ENCODE measurements at places on chromosomes 5 and 9.

- DNase-seq: peak; percentile 80
Observed at GRCh38 chr9:81535542-81536241, 153.7 kb downstream of the TLE1 start.

GRCh38 chr9:72952914-72953313, at the start of gene ALDH1A1:
Gene ALDH1A1, minus strand, starts transcription at chr9:72953053. Its CDS starts 53 bp downstream, at chr9:72953000.
- DNase-seq: no peak

GRCh38 chr9:34601937-34602573, 9.8 kb downstream of the RPP25L start:
- no peak for DNase-seq

DNA sequence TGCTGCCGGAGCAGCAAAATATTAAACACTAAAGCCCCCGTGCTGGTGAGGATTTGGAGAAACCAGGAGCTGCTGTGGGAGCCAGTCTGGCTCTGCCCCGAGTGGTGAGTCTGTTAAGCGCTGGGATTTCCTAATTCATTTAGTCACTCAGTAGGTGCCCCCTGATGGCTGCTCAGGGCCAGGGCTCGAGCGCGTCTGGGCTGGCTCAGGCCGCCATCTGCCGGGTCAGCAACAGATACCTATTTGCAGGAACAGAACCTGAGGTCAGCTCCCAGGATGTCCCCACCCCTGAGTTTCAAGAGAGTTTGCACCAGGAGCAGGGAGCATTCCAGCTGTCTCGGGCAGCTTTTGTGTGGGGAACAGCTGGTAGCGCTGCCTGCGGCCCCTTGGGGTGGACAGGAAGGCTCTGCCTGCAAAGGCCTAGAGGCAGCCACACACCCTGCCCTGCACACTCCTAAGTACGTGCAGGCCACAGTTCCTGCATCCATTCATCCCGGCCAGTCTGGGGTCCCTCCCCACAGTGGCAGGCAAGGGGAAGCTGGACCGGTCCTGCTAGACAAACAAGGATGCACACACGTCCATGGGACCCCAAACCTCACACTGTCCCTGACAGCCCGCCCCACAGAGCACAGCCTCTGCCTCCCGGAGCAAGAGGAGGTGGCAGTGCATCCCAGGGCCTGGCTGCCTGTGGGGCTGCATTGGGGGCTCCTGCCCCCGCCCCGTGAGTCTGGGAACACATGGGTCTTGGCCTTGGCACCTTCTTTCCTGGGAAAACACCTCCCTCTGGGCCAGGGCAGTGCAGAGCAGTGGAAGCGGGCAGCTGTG, 83.7 kb downstream of the ADAMTS2 start:
- DNase-seq: no peak

GRCh38 chr5:38782180-38782835, 63.5 kb upstream of the OSMR start:
- peak; percentile 6 for DNase-seq

DNA sequence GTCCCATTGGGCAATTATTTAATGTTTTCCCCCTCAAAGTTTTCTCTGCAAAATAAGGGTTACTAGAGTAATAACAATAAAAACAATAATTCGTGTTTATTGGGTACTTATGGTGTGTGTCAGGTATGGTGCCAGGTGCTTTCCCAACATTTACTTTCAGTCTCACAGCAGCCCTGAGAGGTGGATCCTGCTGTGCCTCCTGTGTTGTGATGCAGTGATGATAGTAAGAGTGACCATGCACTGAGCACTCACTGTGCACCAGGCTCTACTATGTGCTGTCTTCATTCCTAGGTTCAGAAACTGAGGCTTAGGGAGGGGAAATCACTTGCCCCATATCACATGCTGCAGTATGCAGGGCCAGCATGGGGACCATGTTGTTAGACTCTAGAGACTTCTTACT, 15.5 kb downstream of the OTULINL start:
- no peak for DNase-seq

- DNase-seq: no peak
Observed at GRCh38 chr9:29176786-29177185, 1603.5 kb upstream of the C9orf72 start.

GRCh38 chr5:112885001-112885400, 23.9 kb downstream of the SRP19 start:
- no peak for DNase-seq

- no peak for DNase-seq
Observed at GRCh38 chr5:127805448-127805847, 102.3 kb downstream of the CCDC192 start.

- DNase-seq: no peak
Observed at GRCh38 chr9:37620396-37620795, 28.0 kb upstream of the TOMM5 start.

DNA sequence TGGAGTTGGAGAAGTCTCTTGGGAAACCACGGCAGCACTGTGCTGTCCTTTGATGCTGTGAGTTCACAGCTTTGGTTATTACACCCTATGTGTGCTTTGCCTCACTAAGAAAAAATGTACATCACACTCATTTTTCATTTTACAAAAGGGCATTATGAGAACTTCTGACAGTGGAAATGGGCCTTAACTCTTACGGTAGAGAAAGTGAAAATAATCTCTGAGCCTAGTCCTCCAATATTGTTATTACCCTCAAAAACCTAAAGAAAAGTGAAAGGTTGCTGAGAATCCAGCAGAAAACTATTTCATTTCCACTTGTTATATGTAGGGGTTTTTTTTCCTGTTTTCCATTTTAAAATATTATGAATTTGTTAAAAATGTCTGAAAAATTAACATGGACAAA, 8.2 kb upstream of the OR13D1 start:
- no peak for DNase-seq

DNA sequence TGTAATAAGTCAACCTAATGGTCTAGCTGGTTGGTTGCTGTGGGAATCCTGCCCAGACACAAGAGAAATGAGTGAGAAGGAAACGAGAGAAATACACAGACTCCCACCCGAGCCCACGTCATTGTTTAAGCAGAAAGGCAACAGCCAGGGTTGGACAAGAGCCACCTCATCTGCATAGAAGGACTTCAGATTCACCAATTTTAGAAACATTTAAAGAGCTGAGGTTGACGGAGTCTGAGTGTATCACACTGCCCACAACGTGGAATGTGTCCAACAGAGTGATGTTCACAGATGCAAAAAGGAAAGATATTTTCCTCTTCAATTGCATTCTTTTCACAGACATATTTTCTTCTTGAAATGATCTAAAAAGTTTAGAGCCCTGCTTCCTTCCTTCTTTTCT, 349.5 kb downstream of the AGTPBP1 start:
- peak; percentile 74 for DNase-seq

DNA sequence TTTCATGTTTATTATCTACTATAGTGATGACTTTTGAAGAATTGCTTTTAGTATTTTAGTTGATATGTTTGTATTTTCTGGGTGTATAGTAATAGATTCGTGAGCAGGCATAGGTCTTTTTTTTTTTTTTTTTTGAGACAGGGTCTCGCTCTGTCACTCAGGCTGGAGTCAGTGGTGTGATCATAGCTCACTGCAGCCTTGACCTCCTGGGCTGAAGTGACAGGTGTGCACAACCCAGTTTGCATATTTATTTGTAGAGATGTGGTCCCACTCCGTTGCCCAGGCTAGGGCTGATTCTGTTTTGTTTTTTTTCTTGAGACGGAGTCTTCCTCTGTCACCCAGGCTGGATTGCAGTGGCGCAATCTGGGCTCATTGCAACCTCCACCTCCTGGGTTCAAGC, 11.9 kb downstream of the ERBIN start:
- no peak for DNase-seq

GRCh38 chr5:141618030-141618803, 583 bp downstream of the DIAPH1 start:
- DNase-seq: no peak

GRCh38 chr5:61019642-61020041, 74.6 kb downstream of the NDUFAF2 start:
- no peak for DNase-seq

DNA sequence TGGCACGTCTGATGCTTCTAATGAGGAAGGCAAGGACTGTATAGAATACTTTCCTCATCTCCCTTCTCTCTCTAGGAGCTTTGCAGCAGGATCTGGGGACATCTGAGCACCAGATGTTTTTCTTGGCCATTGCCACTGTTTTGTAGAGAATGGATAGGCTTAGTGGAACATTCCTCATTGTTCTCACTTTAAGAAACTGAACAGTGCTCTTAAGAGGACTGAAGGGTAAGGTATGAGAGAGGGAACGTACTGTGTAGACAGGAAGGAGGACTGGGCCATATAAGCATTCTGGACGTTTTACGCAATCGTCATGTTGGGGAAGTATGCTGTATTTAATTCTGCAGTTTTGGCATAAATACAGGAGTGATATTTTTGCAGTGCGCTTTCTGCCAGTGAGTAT, 70.6 kb downstream of the SMARCA2 start:
- DNase-seq: peak; percentile 42

- DNase-seq: no peak
Observed at GRCh38 chr5:161385027-161385426, 161.5 kb downstream of the GABRB2 start.

- no peak for DNase-seq
Observed at GRCh38 chr9:131530546-131530919, 530 bp downstream of the UCK1 start.

GRCh38 chr5:32450952-32451351, 6.4 kb upstream of the ZFR start:
- no peak for DNase-seq

GRCh38 chr9:129026442-129027223, 1.5 kb downstream of the SH3GLB2 start:
- DNase-seq: no peak

DNA sequence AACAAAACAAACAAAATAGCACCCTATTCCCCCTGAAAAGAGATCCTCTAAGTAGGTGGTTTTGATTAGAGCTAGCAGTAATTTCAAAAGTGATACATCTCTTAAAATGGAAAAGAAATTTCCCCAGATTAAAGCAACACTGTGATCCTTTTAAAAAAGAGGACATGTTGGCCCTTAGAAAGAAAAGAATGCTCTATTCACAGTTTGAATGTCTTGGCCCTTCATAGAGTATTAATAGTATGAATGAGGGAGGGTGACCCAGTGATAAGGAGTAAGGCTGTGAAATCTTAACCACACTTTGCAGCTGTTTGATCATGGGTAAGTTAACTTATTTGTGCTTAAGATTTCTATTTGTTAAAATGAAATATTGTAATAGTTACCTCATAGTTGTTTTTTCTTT, 467.7 kb upstream of the MEF2C start:
- no peak for DNase-seq

GRCh38 chr5:169106911-169107706, 193.8 kb downstream of the SLIT3 start:
- peak; percentile 59 for DNase-seq

- no peak for DNase-seq
Observed at GRCh38 chr5:150137997-150138396, 17.6 kb downstream of the PDGFRB start.

DNA sequence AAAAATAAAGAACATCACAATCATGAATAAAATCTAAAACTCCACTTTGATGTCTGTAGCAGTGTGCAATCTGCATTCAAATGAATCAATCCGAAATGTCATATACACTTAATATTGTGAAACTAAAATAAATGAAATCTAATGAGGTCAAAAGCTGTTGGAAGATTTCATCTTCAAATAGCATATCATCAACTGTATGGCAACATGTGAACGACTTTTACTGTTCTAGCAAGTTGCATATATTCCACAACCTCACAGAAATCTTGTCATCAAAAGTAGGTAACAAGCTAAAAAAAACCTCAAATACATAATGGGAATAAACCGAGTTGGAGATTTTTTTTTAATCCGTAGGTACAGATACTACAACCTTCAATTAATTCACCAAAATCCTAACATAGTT, 1.2 kb downstream of the PTBP3 start:
- no peak for DNase-seq

GRCh38 chr5:176550275-176550831, 1.2 kb downstream of the CDHR2 start:
- no peak for DNase-seq

- no peak for DNase-seq
Observed at GRCh38 chr5:118076490-118076889, 911.9 kb downstream of the DTWD2 start.

DNA sequence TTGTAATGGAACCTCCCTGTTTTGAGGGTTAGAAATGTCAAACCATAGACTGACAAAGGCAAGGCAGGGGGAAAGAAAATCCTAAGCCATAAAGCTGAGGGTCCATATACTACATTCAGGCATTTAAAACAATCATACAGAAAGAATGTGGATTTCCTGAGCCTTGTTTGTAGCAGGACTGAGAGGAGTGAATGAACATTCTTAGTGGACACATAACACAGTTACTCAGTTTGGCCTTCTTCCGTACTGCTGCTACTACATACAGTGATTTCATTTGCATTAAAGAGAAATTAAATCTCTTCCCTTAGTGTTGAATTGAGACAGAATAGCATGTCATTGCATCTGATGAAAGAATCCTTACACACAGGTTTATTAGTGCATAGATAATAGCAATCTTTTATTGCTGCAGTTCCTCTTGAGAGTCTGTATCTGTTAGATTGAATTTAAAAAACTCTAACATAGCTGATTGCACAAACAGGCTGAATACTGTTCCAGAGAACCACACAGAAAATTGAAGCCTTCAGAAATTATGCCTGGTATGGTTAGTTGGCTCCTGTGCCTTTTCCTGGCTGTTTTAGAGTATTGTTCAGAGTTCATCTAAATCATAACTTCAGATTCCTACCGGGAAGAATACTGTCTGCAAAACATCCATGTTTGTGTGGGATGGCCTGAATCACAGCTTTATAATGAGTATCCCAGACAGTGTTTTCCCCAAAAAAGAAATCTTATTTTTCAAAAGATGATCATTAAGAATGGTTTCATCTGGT, 2.0 kb upstream of the MTX3 start:
- peak; percentile 10 for DNase-seq

DNA sequence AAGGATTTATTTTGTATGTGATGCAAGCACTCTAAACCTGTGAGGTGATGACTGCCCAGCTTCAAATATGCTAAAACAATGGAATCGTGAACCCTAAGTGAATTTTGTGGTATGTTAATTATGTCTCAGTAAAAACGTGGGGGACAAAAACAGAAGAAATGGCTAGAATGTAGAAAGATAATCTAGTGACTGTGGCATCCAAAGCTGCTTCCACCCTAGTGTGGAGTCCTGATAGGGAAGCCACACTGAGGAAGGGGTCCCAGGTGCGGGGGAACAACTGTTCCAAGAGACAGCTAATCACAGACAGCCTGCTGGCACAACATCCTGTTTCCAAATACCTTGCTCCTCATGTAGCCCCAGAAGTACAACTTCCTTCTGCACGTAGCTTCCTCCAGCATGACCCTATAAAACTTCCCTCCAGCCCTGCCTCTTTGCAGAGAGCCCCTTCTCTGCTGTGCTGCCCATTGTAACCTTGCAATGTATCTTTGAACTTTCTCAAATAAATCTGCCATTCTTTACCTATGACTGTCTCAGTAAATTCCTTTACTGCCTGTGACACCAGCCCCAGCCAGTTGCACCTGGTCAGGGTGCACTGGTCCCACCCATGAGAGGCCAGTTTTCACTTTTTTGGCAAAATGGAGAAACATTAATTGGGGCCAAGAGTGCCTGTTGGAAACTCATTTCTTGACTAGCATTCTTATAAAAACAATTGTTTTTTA, 4.9 kb downstream of the GMCL2 start:
- no peak for DNase-seq

- no peak for DNase-seq
Observed at GRCh38 chr5:158502686-158503085, 597.0 kb downstream of the EBF1 start.
